NCI-H2171 treated with DMSO at 0.1 percent for 48 hours (cell line): ENCODE measurements at places on chromosomes 16 and 17.

- no peak for DNase-seq
These were observed 379.0 kb upstream of the GOT2 start for GRCh38 chr16:59113004-59113670.

GRCh38 chr17:44568945-44569858 is 11.9 kb downstream of the FZD2 start:
- no peak for DNase-seq

DNA sequence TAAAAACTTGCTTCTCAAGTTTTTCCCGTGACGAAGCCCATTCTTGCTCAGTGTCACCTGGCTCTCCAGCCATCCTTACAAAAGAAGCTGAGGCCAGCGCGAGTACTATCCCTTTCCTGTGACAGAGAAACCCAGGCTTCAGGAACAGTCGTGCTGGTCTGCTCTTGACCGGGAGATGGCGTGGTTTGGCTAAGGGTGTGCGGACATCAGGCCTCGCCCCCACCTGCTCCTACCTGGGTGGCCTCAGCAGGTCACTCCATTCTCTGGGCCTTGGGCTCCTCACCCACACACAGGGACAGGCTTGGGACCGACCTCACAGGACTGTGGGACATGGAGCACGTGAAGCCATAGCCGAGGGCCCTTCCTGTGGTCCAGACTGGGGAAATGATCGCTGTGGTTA is 75.2 kb upstream of the CIBAR2 start:
- DNase-seq: no peak

GRCh38 chr16:57480754-57481230 is 5.5 kb downstream of the DOK4 start:
- peak; percentile 20 for DNase-seq

DNA sequence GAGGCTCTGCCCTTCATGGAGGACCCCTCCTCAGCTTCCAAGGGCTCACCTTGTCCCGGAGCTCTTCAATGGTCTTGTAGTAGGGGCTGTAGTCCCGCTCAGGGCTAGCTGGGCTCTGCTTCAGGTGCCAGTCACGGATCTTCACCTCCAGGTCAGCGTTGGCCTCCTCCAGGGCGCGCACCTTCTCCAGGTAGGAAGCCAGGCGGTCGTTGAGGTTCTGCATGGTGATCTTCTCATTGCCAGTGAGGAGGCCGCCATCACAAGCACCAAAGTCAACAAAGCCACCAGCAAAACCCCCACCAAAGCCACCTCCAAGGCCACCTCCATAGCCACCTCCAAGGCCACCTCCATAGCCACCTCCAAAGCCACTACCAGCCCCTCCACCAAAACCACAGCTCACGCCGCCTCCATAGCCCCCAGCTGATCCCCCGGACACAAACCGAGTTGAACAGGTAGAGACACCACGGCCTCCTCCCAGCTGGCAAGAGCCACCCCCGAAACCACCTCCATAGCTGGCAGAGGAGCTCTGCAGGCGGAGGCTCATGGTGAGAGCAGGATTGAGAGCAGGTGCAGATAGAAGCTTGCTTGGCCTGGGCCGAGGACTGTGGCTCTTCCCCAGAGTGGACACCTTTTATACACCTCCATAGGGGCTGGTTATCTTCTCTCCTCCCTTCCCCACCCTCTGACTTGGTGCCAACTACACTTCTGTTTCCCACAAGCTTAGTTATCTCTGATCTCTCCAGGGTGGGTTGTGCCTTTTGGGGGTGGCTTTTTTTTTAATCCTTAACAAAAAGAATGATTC is at the start of gene KRT13:
Gene KRT13, minus strand, starts transcription at position 606 of the 802 bp plus-strand sequence. Its CDS starts 62 bp downstream, at position 544.
- no peak for DNase-seq

GRCh38 chr16:17244872-17245551 is 225.7 kb downstream of the XYLT1 start:
- DNase-seq: peak; percentile 17

GRCh38 chr16:2905988-2906387 is 5.7 kb upstream of the FLYWCH1 start:
- DNase-seq: no peak

DNA sequence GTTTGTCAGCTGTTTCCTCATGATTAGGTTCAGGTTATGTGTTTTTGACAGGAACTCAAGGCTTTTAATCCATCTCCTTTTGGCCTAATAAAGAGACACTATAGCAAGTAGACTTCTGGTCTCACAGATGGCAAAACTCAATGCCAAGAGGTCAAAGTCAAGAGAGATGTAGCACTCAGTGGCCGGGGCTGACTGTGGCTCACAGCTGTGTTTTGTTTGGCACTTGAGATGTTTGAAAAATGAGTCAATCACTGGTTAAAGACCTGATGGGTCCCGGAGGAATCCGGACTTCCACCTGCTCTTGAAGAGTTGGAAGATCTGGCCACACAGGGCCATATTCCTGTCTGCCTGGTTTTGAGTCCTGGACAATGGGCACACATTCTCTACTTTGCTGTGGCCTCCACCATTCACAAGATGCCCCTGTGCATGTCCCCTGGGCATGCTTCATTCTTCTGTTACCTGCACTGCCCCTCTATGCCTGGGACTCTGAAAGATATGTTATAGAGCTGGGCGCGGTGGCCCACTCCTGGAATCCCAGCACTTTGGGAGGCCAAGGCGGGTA is 210.3 kb downstream of the SNX29 start:
- no peak for DNase-seq

- DNase-seq: no peak
These were observed 46.0 kb downstream of the HS3ST2 start for GRCh38 chr16:22859925-22860324.
